ENCODE measurements at places on chromosomes 13 and 19. TPM values are rescaled to one million over a fixed set of nuclear protein-coding genes. Genes with fewer than 3 reads are reported as not detected.

DNA sequence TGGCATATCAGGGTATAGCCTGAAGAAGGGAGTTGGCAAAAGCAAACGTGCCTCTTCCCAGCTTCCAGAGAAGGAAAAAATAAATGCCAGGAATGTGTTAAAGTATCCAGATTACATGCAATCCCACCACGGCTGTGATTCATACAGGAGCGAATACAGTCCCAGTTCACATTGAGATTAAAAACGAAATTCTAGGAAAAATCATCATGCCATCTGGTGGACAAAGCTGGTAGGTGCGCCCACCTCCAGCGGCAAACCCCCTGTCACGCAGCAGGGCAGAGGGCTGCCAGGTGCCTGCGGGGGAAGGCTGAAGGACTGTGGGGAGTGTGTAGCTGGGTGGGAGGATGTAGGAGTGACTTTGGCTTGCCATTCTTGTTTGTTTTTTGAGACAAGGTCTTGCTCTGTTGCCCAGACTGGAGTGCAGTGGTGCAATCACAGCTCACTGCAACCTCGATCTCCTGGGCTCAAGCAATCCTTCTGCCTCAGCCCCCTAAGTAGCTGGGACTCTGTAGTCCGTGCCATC, 6.4 kb upstream of the DMWD start:
- H3K36me3 ChIP-seq = no peaks in the 10 kb centered on the region
- H3K4me1 ChIP-seq = no peaks in the 10 kb centered on the region
- no peak overlapping the region for H3K27ac ChIP-seq
- H3K4me3 ChIP-seq = no peak overlapping the region
- no peaks in the 10 kb centered on the region for H3K27me3 ChIP-seq
- DNase-seq = peak; percentile 38

- DNase-seq = no peak
- H3K36me3 ChIP-seq = no peaks in the 10 kb centered on the region
- H3K4me1 ChIP-seq = no peaks in the 10 kb centered on the region
Measured at GRCh38 chr19:50392759-50393158, 8.6 kb downstream of the POLD1 start.

- H3K4me3 ChIP-seq = no peak overlapping the region
- H3K27ac ChIP-seq = no peak overlapping the region
- no peaks in the 10 kb centered on the region for H3K36me3 ChIP-seq
- no peaks in the 10 kb centered on the region for H3K4me1 ChIP-seq
- H3K27me3 ChIP-seq = no peaks in the 10 kb centered on the region
- no peak for DNase-seq
Measured at GRCh38 chr19:11064831-11065303, 24.4 kb upstream of the LDLR start.

IZUMO4 gene
- 5.2 TPM for total RNA-seq

GNA15 gene
- total RNA-seq = 1.5 TPM

SBK2 gene
- not detected for total RNA-seq

GRCh38 chr13:87259479-87260083, 411.6 kb upstream of the SLITRK5 start:
- H3K27me3 ChIP-seq = no peaks in the 10 kb centered on the region
- H3K27ac ChIP-seq = no peak overlapping the region
- no peak overlapping the region for H3K4me3 ChIP-seq
- no peaks in the 10 kb centered on the region for H3K36me3 ChIP-seq
- DNase-seq = no peak
- no peaks in the 10 kb centered on the region for H3K4me1 ChIP-seq

DNA sequence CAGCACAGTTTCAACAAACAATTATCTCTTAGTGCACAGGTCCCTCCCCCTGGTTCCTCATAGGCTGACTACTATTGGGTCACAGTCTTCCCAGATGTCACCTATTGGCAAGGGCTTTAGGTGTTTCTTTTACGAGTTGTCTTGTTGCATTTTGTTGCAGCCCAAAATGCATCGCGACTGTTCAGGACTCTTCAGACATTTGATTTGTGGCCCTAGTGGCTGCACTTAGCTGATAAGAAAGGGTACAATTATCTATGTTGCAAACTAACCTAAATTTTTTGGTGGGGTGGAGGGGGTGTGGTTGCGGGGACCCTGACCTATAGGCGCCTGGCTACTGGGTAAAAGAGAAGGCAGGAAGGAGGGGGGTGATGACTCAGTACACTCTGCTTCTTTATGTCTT, 29.1 kb upstream of the ZNF714 start:
- H3K36me3 ChIP-seq = peaks cover 68% of the 10 kb centered on the region
- DNase-seq = no peak
- H3K4me3 ChIP-seq = no peak overlapping the region
- H3K27me3 ChIP-seq = no peaks in the 10 kb centered on the region

RAB3D gene
- 13.0 TPM for total RNA-seq
